Ovary (tissue), 10 donors: ENCODE measurements at places on chromosomes 16 and 17. TPM values are rescaled to one million over a fixed set of nuclear protein-coding genes. Genes with fewer than 3 reads are reported as not detected.

The ZC3H7A gene
- total RNA-seq = 42.5 TPM

The SPAG9 gene
- total RNA-seq = 79.4 TPM

The CHTF8 gene
- total RNA-seq = 82.6 TPM

The CMTM3 gene
- 22.9 TPM for total RNA-seq

The C16orf87 gene
- 5.7 TPM for total RNA-seq

The P2RX1 gene
- total RNA-seq = 0.46 TPM

The ALOXE3 gene
- not detected for total RNA-seq

The TRAF7 gene
- 53.6 TPM for total RNA-seq

The TBKBP1 gene
- total RNA-seq = 28.8 TPM

The G6PC1 gene
- total RNA-seq = not detected

The CFAP20 gene
- total RNA-seq = 30.0 TPM

The PLA2G10 gene
- not detected for total RNA-seq

The WNK4 gene
- 4.0 TPM for total RNA-seq

The RND2 gene
- 6.8 TPM for total RNA-seq

The MYO15A gene
- total RNA-seq = 3.2 TPM

The MED13 gene
- total RNA-seq = 63.8 TPM

The GUCY2D gene
- not detected for total RNA-seq

The NPIPA2 gene
- total RNA-seq = 3.1 TPM

The CD300A gene
- total RNA-seq = 4.3 TPM

The DNAAF8 gene
- total RNA-seq = 0.48 TPM

The AOC2 gene
- total RNA-seq = 1.3 TPM

The CCL5 gene
- 2.6 TPM for total RNA-seq

The ACSM3 gene
- 97.1 TPM for total RNA-seq

The ALDH3A1 gene
- total RNA-seq = 0.84 TPM

The HES7 gene
- total RNA-seq = 0.95 TPM

The APPBP2 gene
- total RNA-seq = 53.1 TPM

The P3H4 gene
- total RNA-seq = 15.1 TPM

The TSPOAP1 gene
- total RNA-seq = 49.0 TPM

The IL34 gene
- total RNA-seq = 1.1 TPM

The HYDIN gene
- 2.9 TPM for total RNA-seq

The KRTAP4-1 gene
- not detected for total RNA-seq

The PTGES3L gene
- 2.6 TPM for total RNA-seq

The NT5M gene
- total RNA-seq = 3.9 TPM

The MAF gene
- total RNA-seq = 121 TPM
